NCI-H2171 treated with DMSO at 0.1 percent for 48 hours (cell line): ENCODE measurements at places on chromosomes 6 and 20.

DNA sequence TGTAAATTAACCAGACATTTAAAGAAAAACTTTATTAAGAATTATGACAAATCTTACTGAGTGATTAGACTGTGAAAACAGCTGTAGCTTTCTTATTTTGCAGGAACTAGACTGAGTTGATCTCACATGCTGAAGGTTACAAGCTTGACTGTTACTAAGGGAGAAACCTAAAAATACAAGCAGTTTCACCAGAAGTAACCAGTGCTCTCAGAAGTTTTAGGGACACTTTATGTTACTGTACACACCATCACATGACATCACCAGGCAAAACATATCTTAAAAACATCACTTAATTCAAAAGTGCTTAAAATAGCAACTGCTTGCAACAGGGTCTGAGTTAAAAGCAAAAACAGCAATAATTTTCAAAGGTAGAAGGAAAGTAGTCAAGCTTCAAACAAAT lies 5.4 kb downstream of the FBXO30 start:
- no peak for DNase-seq

GRCh38 chr6:15061908-15062515 lies 183.9 kb upstream of the JARID2 start:
- peak; percentile 98 for DNase-seq

- DNase-seq: no peak
These were observed 192.4 kb upstream of the MYLIP start for GRCh38 chr6:15936503-15936902.

DNA sequence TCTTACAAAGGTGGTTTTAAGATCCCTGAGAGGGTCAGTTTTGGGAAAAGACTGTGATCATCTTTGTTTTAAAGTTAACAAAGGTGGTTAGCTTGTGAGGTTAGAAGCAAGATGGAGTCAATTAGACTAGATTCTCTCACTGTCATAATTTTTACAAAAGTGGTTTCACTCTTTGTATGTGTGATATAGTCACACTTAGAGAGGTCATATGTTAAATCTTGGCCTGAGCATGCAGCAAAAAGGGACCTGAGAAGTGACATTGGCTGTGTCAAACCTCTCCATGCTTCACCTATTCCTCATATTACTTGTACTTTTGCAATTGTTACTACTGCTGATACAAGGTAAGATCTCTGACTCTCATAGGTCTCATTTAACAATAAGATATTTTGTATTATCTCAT lies 368.0 kb downstream of the TBC1D32 start:
- DNase-seq: no peak

- no peak for DNase-seq
These were observed 164.4 kb upstream of the PRDM1 start for GRCh38 chr6:105921781-105922180.

DNA sequence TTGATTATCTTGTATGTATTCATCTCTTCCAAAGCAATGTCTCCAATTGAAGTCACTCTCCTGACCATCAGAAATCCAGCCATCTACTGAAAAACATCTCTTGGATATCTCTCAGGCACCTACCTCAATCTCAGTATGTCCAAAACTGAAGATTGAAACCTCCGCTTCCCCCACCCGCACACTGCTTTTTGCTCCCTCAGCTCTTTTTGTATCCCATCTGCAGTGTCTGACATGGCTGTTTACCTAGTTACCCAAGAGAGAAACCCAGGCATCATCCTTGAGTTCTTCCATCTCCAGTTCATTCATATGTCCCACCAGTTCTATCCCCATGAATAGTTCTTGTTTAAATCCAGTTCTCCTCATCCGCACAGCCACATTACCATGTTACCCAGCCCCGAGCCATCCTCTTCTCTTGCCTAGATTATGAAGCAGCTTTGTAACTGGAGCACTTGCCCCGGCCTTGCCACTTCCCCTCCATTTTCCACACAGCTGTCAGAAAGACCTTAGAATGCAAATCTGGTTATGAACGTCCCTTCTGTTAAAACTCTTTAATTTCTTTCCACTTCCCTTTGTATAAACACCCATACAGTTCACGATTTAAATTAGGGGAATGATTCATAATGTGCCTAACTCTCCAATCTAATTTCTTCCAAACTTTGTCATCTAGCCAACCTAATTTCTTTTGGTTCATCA lies 40.5 kb upstream of the GCLC start:
- DNase-seq: no peak
